ENCODE measurements at places on chromosomes 3 and 15.
A peak's percentile ranks its signal among the peaks of the same experiment; 100 is the strongest.

- no peak for DNase-seq
These were observed 49.1 kb downstream of the KLHL25 start for GRCh38 chr15:85745525-85746150.

GRCh38 chr3:123778991-123779622, 105.0 kb downstream of the MYLK start:
- peak; percentile 78 for DNase-seq

DNA sequence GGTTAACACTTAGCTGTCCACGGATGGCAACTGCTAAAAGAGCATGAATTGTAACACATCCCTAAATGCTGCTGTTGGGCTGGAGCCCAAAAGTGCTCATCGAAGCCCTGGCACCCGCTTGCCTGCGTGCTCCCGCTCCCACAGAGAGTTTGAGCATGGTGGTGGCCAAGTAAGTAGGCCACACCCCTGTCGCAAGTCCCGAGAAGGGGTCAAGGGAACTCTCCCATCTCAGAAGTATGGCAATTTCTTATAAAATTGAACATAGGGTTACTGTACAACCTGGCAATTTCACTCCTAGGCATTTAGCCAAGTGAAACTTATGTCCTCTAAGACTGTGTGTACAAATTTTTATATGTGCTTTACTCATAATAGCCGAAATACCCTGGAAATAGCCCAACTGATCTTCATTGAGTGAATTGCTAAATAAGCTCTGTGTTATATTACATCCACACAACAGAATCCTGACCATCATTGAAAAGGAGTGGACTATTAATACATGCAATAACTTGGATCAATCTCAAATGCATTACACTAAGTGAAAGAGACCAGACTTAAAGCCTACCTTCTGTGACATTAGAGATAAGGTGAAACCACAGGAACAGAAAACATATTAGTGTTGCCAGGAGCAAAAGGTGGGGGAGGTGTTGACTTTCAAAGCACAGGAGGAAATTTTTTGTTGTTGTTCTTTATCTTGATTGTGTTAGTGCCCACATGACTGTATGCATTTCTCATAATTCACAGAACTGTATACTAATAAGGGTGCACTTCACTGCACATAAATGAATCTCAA, 1.5 kb upstream of the GCSAM start:
- no peak for DNase-seq

DNA sequence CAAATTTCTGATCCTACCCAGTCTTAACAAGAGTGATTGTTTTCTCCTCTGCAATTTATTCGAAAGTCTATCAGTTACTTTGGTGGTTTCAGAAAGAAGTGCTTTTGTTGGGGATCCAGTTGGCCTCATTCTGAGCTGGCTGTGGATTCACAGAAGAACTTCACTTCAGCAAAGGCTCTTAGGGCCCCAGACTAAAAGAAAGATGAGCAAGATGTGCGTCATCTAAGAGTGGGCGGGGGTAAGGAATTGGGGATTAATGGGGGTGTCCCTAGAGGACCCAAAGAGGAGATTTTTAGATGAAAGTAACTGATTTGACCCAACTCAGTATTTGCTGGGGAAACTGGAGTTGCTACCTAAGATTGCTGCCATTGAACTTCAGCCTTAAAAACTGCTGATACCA, 63.9 kb upstream of the TSEN2 start:
- DNase-seq, result no peak

DNA sequence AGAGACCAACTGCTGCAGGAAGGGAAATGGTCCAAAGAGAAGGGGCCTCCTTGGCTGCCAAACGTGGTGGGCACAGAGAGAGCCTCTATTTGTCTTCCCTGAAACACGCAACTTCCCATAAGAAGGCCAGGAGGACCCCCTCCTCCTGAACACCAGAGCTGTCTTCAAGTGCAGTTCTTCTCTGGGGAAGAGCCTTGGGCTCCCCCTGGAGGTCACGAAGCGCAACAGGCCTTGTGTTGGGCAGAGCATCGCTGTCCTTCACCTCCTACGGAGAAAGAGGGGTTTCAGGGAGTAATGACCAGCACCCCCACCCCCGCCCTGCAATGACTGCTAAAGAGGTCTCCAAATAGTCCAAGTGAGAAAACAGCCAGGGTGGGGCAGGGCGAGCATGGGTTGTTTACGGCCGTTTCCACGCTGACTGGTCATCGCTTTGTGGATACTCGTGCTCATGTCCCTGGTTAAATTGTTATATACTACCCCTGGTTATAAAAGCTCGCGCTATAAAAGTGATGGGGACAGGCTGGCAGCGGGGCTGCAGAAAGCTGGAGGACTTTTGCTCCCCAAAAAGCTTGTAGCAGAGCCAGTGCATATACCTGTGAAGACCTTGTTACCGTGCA, 397.5 kb upstream of the ATP10A start:
- DNase-seq, result peak; percentile 35

GRCh38 chr3:95654570-95655362, 1159.6 kb upstream of the EPHA6 start:
- DNase-seq, result no peak

DNA sequence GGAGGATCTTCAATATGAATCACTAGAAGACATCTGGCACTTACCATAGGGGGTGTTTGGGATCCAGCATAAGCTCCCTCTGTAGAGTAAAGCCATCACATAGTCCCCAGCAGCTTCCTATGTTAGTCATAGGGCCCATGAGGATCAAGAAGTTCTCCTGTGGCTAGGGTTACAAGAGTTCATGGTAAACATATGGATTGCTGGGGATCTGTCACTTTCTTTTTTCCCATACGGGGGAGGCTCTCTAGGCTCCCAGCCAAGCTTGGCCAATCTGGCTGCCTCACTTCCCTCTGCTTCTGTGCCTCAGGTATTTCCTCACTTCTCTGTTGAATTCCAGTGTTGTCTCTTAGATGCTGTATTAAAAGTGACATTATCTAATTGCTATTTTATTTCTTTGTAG, 597.9 kb downstream of the PDCD6IP start:
- no peak for DNase-seq

DNA sequence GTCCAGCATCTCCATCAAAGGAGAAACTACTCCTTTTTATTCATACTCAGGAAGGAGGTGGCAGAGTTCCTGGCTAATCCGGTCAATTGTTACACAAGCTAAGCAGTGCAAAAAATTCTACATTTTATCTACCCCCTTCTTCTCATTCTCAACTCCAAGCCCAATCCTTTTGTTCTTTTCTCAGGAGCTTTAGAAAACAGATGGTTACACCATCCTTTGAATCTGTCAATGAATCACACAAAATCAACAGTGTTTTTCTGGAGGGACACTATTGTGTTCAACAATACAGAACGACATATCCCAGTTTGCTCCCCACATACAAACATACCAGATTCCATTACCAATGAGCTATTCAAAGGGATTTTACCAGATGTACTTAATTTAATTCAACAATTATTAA, 362.1 kb downstream of the MAGI1 start:
- no peak for DNase-seq

DNA sequence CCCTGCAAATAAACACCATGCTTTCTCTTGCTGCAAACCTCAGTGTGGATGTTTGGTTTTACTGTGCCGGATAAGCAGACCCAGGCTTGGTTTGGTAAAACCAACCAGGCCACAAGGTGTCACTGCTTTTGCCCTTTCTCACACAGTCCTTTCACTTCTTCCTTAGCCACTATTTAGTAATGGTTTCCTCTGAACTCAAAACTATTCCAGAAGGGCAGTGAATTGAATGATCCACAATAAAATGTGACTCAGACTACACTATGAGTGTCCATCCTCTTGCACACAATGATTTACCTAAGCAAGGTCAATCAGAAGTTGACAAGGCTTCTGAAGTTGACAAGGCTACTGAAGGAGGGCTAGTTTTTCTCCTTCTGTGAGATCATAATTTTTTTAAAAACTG, 552.4 kb upstream of the CCDC54 start:
- DNase-seq, result no peak

DNA sequence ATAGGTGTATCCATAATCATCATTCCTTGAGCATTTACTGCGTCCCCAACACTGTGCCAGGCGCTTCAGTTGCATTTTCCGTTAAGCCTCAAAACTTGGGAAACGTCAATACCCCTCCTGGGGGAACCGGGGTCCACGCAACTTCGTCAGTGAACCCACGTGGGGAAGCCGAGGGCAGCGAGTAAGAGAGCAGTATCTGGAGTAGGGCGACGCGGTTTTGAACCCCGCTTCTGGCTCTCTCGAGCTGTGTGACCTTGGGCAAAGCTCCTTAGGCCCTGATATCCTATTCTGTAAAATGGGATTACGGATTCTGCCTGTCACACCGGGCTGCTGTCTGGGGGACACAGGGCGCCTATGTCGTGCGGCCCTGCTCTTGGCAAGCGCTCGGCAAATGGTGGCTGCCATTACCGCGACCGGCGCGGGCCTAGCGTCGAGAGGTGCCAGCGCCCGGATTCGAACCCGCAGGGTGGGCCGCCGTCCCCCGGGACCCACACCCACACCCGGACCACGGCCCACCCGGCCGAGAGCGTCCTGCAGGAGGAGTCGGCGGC, 590 bp downstream of the POLG start:
- no peak for DNase-seq

- no peak for DNase-seq
These were observed 76.0 kb upstream of the SNRK start for GRCh38 chr3:43210049-43211027.

- DNase-seq, result no peak
These were observed 122.4 kb downstream of the UBE2E2 start for GRCh38 chr3:23325466-23326065.

DNA sequence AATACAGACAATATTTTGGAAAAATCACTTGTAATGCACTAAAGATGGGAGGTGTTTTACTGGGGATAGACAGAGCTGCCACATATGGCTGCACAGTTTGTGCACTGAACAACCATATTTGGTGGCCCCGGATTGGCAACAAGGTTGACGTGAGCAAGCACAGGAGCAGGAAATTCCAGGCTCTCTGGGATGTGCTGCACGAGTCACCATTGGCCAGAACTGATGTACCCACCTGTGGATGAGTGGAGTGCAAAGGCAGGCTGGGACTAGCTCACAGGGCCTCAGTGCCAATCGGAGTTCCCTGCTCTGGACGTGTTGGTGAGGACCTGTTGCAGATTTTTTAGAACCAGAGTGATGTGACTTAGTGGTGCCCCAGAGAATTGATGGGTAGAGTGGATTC, 42.0 kb upstream of the SCAANT1 start:
- DNase-seq, result no peak

DNA sequence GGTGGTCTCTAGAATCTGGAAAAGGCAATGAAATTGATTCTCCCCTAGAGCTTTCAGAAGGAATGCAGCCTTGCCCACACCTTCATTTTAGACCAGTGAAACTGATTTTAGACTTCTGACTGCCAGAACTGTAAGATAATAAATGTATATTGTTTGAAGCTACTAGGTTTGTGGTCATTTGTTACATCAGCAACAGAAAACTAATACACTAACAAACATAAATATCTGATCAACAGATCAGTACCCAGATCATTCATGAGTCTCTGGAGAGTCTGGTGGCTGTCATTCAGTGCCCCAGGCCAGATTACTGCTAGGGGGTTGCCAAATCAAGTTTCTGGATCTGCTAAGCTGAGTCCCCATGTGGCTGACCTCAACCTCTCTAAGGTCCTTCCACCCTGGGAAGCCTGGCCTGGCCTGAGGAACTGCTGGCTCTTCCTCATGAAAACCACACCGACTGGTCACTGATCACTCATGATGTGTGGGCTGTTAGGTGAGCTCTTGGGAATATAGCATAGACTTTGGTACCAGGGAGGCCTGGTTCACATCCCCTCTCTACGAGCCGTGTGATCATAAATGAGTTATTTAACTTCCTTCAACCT, 11.1 kb upstream of the LACTB start:
- DNase-seq, result no peak

DNA sequence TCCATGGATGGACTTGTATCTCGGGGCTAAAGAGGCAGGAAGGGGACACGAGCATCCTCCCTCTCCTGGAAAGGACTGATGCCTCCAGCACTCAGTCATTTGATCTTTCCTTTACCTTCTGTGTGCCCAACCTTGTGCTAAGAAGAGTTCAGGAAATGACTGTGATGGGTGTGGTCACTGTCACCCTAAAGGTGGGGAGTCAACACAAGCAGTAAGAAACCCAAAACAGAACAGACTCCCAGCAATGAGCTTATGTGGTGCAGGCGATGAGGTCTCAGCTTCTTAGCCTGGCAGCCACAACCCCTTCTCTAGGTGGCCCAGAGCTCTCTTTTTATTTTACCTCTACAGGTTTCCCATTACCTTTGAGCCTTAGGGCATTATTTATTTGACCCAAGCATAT, 3.8 kb downstream of the MPI start:
- no peak for DNase-seq

DNA sequence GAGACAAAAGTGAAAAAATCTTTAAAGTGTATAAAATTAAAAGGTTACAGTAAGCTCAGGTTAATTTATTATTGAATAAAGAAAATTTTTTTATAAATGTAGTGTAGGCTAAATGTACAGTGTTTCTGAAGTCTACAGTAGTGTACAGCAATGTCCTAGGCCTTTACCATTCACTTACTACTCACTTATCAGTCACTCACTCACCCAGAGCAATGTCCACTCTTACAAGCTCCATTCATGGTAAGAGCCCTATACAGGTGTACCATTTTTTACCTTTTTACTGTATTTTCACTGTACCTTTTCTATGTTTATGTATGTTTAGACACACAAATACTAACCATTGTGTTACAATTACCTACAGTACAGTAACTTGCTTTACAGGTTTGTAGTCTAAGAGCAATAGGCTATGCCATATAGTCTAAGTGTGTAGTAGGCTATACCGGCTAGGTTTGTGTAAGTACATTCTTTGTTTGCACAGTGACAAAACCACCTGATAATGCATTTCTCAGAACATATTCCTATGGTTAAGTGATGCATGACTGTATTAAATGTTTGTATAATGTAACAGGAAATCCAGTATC, 38.1 kb upstream of the NECTIN3 start:
- no peak for DNase-seq
